Activated naive CD4-positive, alpha-beta T cell treated with anti-CD3 and anti-CD28 coated beads for 36 hours (primary cell): ENCODE measurements at places on chromosomes 13 and 19. TPM values are rescaled to one million over a fixed set of nuclear protein-coding genes. Genes with fewer than 3 reads are reported as not detected.

SULT2B1 gene
- total RNA-seq, result not detected

NLRP7 gene
- total RNA-seq, result not detected

PIP5K1C gene
- 7.5 TPM for total RNA-seq

PLPPR3 gene
- total RNA-seq, result not detected

CASP14 gene
- not detected for total RNA-seq

URAD gene
- total RNA-seq, result not detected

PLK5 gene
- not detected for total RNA-seq

CRX gene
- total RNA-seq, result not detected

TMEM145 gene
- not detected for total RNA-seq

SPRY2 gene
- 0.44 TPM for total RNA-seq

SMIM24 gene
- 0.41 TPM for total RNA-seq

CGB2 gene
- not detected for total RNA-seq

N4BP2L1 gene
- 22.6 TPM for total RNA-seq

RGL3 gene
- not detected for total RNA-seq

SKA3 gene
- total RNA-seq, result 33.8 TPM

EPN1 gene
- 23.4 TPM for total RNA-seq

PCDH17 gene
- total RNA-seq, result not detected

PSG6 gene
- total RNA-seq, result not detected

GRIN2D gene
- total RNA-seq, result 0.05 TPM

FCAR gene
- total RNA-seq, result not detected

CD70 gene
- 3.1 TPM for total RNA-seq

CGB8 gene
- not detected for total RNA-seq

POGLUT2 gene
- total RNA-seq, result 2.1 TPM

CCDC61 gene
- 26.4 TPM for total RNA-seq

TMEM59L gene
- total RNA-seq, result 0.40 TPM

TJP3 gene
- total RNA-seq, result 1.6 TPM

B3GNT8 gene
- 0.29 TPM for total RNA-seq

PDE4C gene
- not detected for total RNA-seq

SCGB2B2 gene
- total RNA-seq, result 0.49 TPM

GRK1 gene
- not detected for total RNA-seq

GSX1 gene
- not detected for total RNA-seq

CEACAM19 gene
- 0.17 TPM for total RNA-seq

KCNJ14 gene
- total RNA-seq, result 1.7 TPM

PLPP2 gene
- total RNA-seq, result 0.41 TPM

CBLC gene
- not detected for total RNA-seq

SYNGR4 gene
- 0.50 TPM for total RNA-seq

TMEM238 gene
- 10.2 TPM for total RNA-seq
